ENCODE measurements at places on chromosomes 7 and 10. TPM values are rescaled to one million over a fixed set of nuclear protein-coding genes. Genes with fewer than 3 reads are reported as not detected.

RELN gene
- not detected for total RNA-seq

ERV3-1 gene
- total RNA-seq: 14.6 TPM

ANKRD2 gene
- total RNA-seq: not detected

SLC26A3 gene
- total RNA-seq: not detected

CALHM1 gene
- not detected for total RNA-seq

- no peaks in the 10 kb centered on the region for H3K4me1 ChIP-seq
- H3K4me3 ChIP-seq: no peak overlapping the region
- no peak overlapping the region for H3K27ac ChIP-seq
- H3K36me3 ChIP-seq: no peaks in the 10 kb centered on the region
Measured at GRCh38 chr10:3578159-3578558, 206.8 kb downstream of the KLF6 start.

DNA sequence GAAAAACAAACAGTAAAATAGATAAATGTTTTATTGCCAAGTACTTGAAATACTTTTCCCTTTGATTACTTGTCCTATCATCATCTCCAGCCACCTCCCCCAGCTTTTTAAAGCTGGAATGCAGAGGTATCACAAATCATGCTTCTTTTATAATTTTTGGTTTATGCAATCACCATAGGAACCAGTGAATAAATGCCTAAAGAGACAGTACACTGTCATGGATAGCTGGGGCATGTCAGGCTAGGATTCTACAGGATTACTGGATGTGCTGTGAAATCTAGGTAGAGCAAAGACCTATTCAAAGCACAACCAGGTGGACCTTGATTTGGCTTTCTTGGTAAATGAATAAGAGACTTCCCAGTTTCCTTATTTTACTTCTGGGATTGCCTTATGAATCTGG is 158.6 kb downstream of the ELAPOR2 start:
- H3K4me3 ChIP-seq: no peak overlapping the region
- H3K36me3 ChIP-seq: no peaks in the 10 kb centered on the region
- H3K27ac ChIP-seq: no peak overlapping the region
- DNase-seq: no peak
- no peaks in the 10 kb centered on the region for H3K27me3 ChIP-seq

DNA sequence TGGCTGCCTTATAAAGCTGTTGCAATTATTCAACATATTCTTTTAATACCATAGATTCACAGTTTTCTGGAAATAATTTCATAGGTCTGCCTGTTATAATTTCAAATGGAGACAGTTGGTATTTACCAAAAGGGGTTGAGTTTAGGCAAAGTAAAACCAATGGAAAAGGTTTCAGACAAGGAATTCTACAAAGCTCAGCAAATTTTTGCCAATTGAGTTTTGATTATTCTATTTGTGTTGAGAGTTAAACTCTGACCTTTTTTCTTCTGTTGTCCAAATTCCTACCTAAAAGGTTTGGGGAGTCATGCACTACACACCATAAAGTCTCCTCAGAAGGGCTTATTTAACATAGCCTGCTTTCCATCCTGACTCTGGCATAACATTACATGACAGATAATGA is 38.5 kb upstream of the ABCA13 start:
- H3K36me3 ChIP-seq: peaks cover 1% of the 10 kb centered on the region
- H3K27ac ChIP-seq: no peak overlapping the region
- H3K4me3 ChIP-seq: no peak overlapping the region
- peaks cover 21% of the 10 kb centered on the region for H3K27me3 ChIP-seq
- no peak for DNase-seq

DNA sequence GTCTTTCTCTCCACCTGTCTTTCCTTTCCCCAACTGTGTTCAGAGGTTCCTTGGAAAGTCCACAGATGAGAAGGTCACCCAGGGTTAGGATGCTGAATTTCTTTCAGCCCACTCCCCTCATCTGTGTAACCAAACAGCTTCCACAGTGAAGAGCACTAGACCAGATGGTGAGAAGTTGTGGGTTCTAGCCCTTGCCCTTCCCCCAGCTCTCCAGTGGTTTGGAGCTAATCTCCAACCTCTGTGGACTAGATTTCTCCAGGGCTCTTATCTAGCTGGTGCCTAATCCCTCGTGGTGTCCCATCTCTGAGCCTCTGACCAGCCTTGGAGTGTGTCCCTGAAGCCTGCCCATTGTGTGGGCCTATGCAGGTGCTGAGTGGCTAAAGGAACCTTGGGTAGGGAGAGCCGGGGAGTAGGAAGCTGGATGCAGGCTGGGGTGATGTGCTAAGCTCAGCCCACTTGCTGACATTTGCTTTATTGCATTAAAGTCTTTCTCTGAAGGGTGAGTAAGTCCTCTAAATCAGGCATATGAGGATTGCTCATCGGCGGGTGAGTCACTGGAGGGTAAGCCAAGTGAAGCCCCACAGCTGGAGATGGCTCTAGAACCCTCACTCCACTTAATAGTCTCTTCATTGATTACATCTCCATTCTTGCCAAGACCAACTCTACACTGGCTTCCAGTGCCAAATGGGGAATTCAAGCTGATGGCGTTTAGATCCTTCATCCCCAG is 14.9 kb downstream of the DUSP5 start:
- DNase-seq: peak; percentile 72
- peaks cover 34% of the 10 kb centered on the region for H3K36me3 ChIP-seq
- H3K4me1 ChIP-seq: peaks cover 61% of the 10 kb centered on the region
- H3K4me3 ChIP-seq: peak overlapping the region; percentile 43
- no peaks in the 10 kb centered on the region for H3K27me3 ChIP-seq
- peak overlapping the region; percentile 58 for H3K27ac ChIP-seq

DNA sequence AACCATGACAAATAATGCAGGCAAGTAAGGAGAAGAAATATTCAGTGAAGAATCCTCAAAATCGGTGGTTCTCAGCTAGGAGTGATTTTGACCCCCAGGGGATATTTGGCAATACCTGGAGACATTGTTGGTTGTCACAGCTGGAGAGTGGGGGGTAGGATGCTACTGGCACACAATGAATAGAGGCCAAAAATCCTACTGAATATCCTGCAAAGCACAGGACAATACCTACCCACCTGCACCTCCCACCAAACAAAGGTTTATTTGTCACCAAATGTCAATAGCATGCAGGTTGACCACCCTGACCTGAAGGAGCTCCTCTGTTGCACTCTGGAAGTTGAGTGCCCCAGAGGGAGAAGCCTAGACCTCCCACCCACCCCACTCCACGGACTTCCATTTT is 1028.6 kb downstream of the CNTNAP2 start:
- no peak overlapping the region for H3K4me3 ChIP-seq
- DNase-seq: no peak
- no peaks in the 10 kb centered on the region for H3K4me1 ChIP-seq
- H3K27ac ChIP-seq: no peak overlapping the region

- peaks cover 32% of the 10 kb centered on the region for H3K27me3 ChIP-seq
- no peak overlapping the region for H3K27ac ChIP-seq
- no peaks in the 10 kb centered on the region for H3K4me1 ChIP-seq
- DNase-seq: no peak
- no peaks in the 10 kb centered on the region for H3K36me3 ChIP-seq
Measured at GRCh38 chr10:43057831-43058340, 19.0 kb upstream of the RET start.

DNA sequence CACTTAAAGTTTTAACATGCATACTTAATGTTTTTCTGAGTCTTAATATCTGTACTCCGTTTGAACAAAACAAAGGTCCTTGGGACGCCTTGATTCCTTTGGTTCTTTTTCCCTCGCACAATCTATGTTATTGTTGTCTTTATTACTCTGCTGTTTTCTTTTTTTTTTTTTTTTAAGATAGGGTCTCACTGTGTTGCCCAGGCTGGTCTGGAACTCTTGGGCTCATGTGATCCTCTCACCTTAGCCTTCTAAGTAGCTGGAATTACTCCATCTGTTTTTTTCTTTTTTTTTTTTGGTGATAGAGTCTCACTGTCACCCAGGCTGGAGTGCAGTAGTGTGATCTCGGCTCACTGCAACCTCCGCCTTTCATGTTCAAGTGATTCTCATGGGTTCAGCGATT is 13.2 kb downstream of the MLLT10 start:
- H3K4me3 ChIP-seq: no peak overlapping the region
- no peak for DNase-seq
- H3K27me3 ChIP-seq: no peaks in the 10 kb centered on the region
- no peaks in the 10 kb centered on the region for H3K4me1 ChIP-seq

GRCh38 chr10:93146336-93146735 is 72.6 kb downstream of the CYP26A1 start:
- no peak for DNase-seq
- H3K27me3 ChIP-seq: peaks cover 32% of the 10 kb centered on the region

DNA sequence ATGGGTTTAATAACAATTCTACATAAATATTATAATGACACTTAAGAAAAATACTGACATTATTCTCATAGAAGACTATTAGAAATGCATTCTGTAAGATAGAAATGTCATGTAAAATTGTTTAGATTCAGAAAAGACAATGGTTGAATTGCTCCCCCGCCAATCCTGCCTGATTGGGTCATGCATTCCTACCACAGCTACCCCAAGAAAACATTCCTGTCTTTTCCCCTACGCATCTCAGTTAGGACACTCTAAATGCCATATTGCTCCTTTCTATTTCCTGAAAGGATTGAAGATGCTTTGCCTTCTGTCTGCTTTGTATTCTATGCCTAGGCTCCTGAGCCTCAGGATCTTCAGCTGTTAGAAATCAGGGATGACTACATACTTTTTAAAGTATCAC is 109.4 kb downstream of the DGKB start:
- no peak overlapping the region for H3K27ac ChIP-seq
- H3K27me3 ChIP-seq: no peaks in the 10 kb centered on the region
- H3K4me1 ChIP-seq: no peaks in the 10 kb centered on the region
- no peak for DNase-seq
- no peak overlapping the region for H3K4me3 ChIP-seq

DNA sequence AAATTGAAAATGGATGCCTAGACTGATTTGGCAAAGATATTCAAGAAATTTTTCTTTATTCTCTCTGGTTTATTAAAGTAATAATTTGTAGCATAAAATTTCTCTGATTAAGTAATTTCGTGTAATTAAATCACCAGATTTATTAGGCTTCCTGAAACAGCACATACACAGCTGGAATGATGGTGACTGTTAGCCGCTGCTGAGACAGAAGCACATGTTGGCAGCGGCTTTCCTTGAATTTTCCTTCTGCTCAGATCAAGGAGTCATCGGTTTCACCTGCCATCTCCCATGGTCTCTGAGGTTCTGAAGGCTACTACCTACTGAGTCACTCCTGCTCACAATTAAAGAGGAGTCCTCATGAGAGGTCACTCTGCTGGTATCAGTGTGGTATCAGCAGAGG is 101.5 kb downstream of the GFRA1 start:
- H3K4me3 ChIP-seq: no peak overlapping the region
- no peaks in the 10 kb centered on the region for H3K4me1 ChIP-seq
- no peaks in the 10 kb centered on the region for H3K36me3 ChIP-seq
- H3K27me3 ChIP-seq: no peaks in the 10 kb centered on the region
- no peak for DNase-seq

DNA sequence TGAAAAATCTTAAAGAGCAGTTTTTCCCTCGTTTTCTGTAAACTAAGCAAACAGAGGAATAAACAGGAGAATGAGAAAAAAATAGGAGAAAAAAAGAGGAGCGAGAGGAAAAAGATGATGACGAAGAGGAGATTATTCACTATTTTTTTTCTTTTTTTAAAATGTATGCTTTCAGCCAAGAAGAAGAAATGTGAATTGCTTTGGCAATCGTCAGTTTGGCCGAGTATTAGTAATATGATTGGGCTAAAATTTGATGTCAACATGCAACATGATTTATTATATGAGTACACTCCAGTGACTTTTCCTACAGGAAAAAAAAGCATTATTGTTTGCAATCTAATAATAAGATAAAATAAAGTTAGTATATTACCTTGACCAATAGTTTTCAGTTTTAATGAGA is 26.3 kb downstream of the VWDE start:
- no peaks in the 10 kb centered on the region for H3K36me3 ChIP-seq
- DNase-seq: no peak

GRCh38 chr7:35646289-35647023 is 48.5 kb downstream of the HERPUD2 start:
- peaks cover 42% of the 10 kb centered on the region for H3K4me1 ChIP-seq
- DNase-seq: no peak
- H3K27ac ChIP-seq: peak overlapping the region; percentile 68
- H3K4me3 ChIP-seq: peak overlapping the region; percentile 41
- peaks cover 3% of the 10 kb centered on the region for H3K36me3 ChIP-seq
- no peaks in the 10 kb centered on the region for H3K27me3 ChIP-seq

GRCh38 chr10:13253726-13254125 is 19.6 kb upstream of the UCMA start:
- H3K4me3 ChIP-seq: no peak overlapping the region
- DNase-seq: no peak
- H3K27ac ChIP-seq: no peak overlapping the region
- H3K4me1 ChIP-seq: peaks cover 8% of the 10 kb centered on the region

DNA sequence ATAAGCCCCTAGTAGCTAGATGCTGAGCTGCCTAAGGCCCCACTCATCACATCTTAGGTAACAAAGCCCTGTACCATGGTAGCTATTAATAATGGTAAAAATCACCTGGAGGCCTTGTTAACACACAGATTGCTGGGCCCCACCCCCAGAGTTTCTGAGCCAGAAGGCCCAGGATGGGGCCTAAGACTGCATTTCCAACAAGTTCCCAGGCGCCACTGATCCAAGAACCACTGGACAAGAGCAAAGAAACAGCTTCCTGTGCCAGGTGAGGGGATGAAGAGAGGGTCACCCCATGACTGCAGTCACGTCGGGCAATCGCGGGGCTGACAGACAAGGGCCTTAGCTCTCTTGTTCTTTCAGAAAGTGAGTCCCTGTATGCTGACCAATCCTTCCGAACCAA is 46.8 kb downstream of the ACSM6 start:
- DNase-seq: no peak
- peaks cover 20% of the 10 kb centered on the region for H3K27me3 ChIP-seq
- no peak overlapping the region for H3K4me3 ChIP-seq
- H3K27ac ChIP-seq: no peak overlapping the region
- no peaks in the 10 kb centered on the region for H3K36me3 ChIP-seq

GRCh38 chr10:14259696-14260566 is 70.8 kb downstream of the FRMD4A start:
- DNase-seq: no peak
- no peaks in the 10 kb centered on the region for H3K36me3 ChIP-seq
- no peak overlapping the region for H3K4me3 ChIP-seq
- peaks cover 30% of the 10 kb centered on the region for H3K27me3 ChIP-seq
- H3K27ac ChIP-seq: no peak overlapping the region

Measured in activated T-cell treated with anti-CD3 and anti-CD28 coated beads, Interleukin-2, amount 50 U/mL, for 72 hours (primary cell).